ENCODE measurements at places on chromosomes 5 and 9. TPM values are rescaled to one million over a fixed set of nuclear protein-coding genes. Genes with fewer than 3 reads are reported as not detected.

Gene FAM151B
- 3.9 TPM for total RNA-seq

Gene INSL6
- total RNA-seq, result not detected

Gene FREM1
- total RNA-seq, result 0.16 TPM

Gene GRK6
- total RNA-seq, result 15.5 TPM

Gene PBX3
- total RNA-seq, result 105 TPM

Gene DRD1
- total RNA-seq, result not detected

All from bronchial smooth muscle cell (primary cell).